ENCODE measurements at places on chromosomes 4 and X.

- no peak for DNase-seq
Observed at GRCh38 chr4:40305328-40306170, 29.6 kb upstream of the CHRNA9 start.

DNA sequence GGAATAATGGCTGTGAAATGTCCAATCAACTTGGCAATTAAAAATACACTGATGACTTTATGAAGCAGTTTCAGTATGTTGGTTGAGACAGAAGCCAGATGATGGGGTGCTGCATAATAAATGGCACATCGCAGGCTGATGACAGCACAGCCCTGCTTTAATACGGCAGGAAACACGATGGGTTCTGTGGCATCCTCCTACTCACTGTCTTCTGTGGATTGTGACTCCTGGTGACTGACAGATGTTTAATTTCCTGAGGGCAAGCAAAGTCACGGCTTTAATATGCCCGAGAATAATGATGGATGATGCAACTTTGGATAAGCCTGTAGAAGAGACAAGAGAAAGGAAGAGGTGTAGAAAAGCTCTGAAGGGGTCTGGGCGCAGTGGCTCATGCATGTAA lies 295.4 kb downstream of the TRIML1 start:
- DNase-seq = no peak

- no peak for DNase-seq
Observed at GRCh38 chr4:20724915-20725314, 24.7 kb downstream of the PACRGL start.

DNA sequence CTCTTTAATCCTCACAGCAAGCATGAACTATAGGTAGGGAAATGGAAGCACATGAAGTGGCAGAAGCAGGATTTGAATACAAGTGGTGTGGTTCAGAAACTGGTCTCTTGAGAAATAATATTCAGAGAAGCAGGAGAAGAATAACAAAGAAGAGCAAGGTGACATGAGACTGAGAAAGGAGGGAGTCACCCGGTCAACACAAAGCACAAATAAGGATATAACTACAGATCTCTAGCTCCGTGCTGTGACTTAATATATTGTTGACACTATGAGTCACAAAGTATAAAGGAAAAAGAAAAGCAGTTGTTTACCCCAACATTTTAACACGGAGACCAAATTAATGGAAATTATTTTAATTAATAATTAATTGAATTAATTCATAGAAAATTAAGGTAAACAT lies 204.5 kb downstream of the CPE start:
- no peak for DNase-seq

GRCh38 chr4:25632135-25632534 lies 23.5 kb upstream of the SLC34A2 start:
- no peak for DNase-seq

DNA sequence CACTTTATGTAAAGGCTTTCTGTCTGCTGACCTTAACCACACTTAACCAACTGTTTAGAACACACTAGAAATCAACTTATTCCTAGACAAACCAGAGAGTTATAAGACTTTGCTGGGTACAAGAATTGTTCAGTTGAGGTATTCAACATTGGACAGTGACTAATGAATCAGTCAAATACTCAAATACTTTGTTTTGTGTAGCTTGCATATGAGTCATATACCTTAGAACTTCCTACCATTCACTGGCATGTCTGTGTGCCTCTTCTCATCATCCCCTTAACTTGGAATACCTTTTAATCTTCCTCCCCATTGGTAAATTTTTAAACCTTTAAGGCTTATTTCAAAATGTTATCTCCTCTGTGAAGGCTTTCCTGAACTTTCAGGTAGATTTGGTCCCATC lies 708.8 kb upstream of the GRIA3 start:
- no peak for DNase-seq

DNA sequence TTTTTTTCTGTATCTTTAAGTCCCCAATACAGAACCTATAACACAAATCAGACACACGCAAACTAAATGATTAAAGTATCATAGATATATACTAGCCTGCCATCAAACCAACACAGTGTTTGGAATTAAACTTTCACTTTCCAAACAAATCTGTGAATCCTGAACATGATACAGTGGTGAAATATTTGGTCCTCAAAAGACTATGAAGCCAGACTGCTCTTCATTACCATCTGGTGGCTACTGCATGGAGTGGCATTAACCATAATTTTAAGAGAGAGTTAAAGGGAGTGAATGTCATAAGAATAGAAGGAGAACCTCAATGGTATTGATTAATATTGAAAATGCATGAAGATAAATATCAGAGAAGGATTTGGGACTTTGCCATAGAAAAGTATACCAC lies 9.2 kb upstream of the GABRA4 start:
- peak; percentile 27 for DNase-seq

GRCh38 chr4:109916027-109916409 lies 3.3 kb downstream of the EGF start:
- DNase-seq = no peak

DNA sequence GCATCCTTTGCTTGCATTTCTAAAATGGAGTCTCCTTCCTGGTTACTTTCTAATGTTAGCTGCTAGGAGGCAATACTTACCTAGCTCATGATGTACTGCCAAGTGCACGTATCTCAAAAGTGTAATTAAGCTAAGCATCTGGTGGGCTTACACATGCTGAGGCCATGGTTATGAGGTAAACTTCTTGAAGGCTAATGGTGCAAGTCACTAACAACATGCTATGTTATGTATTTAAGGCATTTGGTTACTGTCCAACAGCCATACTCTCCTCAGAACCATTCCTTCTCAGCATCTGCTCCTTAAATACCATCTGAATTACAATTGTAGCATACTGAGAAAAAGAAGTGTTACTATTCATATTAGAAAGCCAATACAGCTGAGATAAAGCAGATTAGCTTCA lies 318.6 kb upstream of the BMP3 start:
- DNase-seq = no peak

GRCh38 chr4:150886597-150886996 lies 128.5 kb downstream of the LRBA start:
- DNase-seq = no peak

DNA sequence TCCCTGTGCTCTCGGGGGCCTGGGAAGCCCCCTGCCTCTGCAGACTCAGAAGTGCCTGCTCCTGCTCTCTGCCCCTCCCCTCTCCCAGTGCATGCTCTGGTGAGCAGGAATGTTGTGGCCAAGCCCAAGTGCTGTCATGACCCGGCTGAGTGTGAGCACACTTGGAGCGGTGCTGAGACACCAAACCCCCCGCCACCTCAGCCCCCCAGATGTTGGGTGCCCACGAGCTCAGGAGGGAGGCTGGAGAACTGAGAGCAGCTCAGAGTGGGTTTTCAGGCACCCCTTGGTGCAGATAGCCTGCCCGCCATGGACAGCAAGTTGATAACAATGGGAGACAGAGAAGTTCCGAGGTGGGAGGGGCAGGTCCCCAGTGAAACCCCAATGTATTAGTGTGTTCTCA lies 477.4 kb downstream of the ACTRT1 start:
- no peak for DNase-seq

DNA sequence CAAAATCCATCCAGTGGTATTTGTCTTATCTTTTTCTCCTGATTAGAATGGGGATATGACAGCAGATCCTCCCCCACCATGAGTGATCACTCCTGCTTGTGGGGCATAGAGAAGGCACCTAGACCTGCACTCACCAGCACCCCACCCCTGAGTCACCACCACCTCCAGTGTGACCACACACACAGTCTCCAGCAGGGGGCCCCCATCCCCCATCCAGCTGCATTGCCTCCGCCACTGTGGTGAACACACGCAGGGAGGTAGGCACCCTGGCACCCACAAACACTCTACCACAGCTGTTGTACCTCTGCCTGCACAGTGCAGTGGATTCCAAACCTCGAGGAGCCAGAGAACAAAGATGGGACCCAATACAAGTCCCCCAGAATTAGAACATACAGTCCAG lies 9.0 kb upstream of the MAGEA8 start:
- DNase-seq = no peak

GRCh38 chrX:41671082-41671481 lies 17.7 kb upstream of the GPR34 start:
- no peak for DNase-seq

DNA sequence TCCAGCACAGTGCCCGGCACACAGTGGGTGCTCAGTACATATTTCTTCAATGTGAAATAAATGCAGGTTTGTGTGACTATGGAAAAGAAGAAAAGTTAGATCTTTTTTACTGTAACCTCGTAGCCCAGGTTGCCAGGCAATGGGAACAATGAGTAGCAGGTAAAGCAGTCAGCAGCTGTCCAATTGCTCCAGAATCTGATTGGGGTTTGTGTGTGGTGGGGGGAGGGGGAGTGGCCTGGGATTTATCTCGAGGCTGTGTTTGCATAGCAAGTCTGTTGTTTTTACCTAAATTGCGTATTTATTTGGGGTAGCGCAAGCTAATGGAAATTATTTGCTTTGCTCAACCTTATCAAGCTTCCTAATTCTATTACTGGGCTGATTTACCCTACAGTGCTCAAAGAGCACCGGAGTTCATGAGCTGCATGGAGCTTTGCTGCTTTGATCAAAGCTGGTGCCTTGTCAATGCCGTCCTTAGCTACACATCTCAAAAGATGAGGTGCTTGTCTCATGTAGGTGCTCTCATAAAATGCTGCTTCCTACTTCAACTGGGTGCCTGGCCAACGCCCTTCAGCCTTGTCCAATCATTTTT lies 145.0 kb upstream of the DGKK start:
- no peak for DNase-seq

DNA sequence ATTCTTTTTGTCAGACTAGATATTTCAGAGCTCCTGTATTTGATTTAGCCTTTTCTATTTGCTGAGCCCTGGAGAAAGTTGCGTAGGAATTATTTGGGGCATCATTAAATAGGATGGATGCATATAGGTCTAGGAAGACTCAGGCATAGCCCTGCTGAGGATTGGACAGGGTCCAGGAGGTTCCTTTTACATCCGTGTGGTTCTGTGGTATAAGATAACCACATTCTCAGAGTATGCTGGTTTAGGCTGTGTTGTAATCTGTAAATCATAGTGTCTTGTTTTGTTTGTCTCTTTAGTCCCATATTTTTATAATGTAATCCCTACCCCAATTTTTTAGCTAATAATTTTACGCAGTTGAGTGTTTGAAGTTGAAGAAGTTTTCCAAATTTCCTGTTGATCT lies 513.7 kb downstream of the RPA4 start:
- DNase-seq = no peak

- no peak for DNase-seq
Observed at GRCh38 chrX:18354369-18355223, at the start of gene SCML2. TSS of gene SCML2 (minus strand) at chrX:18354688. CDS start at chrX:18334071, 20,617 bp downstream.

- DNase-seq = no peak
Observed at GRCh38 chrX:86148024-86148511, at the start of gene DACH2. TSS of gene DACH2 (plus strand) at chrX:86148451.

GRCh38 chr4:108018040-108018883 lies 28.6 kb downstream of the HADH start:
- DNase-seq = peak; percentile 41

DNA sequence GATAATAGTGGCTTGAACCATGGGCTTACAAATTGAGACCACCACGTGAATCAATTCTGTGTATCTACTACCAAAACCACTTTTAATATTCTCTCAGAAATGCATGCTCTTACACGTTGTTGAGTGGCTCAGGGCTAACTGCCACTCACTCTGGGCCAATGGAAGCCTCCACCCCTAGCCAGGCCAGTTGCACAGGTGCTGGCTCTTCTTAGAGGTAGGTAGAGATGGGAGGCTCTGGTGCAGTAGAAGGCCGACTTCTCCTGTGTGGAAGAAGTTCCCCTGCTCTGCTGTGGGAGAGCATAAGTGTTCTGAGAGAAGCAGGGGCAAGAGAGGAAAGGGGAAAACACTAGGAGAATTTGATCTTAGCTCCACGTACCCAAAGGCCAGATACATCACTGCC lies 25.0 kb upstream of the BBS12 start:
- no peak for DNase-seq

GRCh38 chr4:87849612-87850011 lies 16.8 kb downstream of the MEPE start:
- DNase-seq = no peak

GRCh38 chr4:47551682-47552081 lies 66.6 kb downstream of the ATP10D start:
- DNase-seq = no peak

- no peak for DNase-seq
Observed at GRCh38 chr4:183132865-183133264, 33.8 kb downstream of the WWC2 start.

- DNase-seq = no peak
Observed at GRCh38 chr4:128591482-128591881, 218.0 kb upstream of the JADE1 start.

GRCh38 chr4:100949350-100949935 lies 397.9 kb downstream of the PPP3CA start:
- DNase-seq = no peak

- no peak for DNase-seq
Observed at GRCh38 chrX:80648023-80648422, 161.7 kb downstream of the BRWD3 start.

DNA sequence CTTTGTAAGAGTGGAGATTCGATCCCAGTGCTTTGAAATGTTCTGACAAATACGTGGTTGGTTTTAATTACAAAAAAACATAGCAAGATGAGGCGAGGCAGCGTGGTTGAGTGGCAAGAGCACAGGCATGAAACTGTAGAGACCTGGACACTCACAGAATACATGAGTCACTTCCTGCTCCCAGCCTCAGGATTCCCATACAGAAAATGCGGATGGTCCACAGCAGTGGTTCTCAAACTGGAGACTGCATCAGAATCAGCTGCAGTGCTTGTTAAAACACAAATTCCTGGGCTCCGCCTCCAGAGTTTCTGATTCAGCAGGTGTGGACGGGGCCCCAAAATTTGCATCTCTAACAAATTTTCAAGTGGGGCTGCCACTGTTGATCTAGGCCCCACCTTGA lies 10.1 kb downstream of the OTOP1 start:
- peak; percentile 11 for DNase-seq

DNA sequence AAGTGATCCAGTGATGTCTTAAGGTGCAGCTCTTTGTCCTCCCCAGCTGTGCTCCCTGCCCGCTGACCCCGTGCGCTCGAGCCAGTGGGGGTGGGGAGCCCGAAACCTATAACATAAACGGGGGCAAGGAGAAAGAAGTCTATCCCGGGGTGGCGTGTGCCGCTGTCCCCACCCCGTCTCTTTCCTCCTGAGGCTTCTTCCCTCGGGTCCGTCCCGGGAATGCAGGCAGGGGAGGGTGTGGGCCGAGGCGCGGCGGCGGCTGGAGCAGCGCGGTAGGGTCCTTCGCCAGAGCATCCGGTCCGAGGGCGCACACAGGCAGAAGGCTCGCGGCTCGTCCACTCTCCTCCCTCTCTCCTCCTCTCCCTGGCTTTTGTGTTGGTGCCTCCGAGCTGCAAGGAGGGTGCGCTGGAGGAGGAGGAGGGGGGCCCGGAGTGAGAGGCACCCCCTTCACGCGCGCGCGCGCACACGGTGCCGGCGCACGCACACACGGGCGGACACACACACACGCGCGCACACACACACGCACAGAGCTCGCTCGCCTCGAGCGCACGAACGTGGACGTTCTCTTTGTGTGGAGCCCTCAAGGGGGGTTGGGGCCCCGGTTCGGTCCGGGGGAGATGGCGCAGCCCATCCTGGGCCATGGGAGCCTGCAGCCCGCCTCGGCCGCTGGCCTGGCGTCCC lies at the start of gene RAB33A:
TSS of gene RAB33A (plus strand) at position 517 of the 681 bp plus-strand sequence. CDS start at position 618, 101 bp downstream.
- DNase-seq = no peak

DNA sequence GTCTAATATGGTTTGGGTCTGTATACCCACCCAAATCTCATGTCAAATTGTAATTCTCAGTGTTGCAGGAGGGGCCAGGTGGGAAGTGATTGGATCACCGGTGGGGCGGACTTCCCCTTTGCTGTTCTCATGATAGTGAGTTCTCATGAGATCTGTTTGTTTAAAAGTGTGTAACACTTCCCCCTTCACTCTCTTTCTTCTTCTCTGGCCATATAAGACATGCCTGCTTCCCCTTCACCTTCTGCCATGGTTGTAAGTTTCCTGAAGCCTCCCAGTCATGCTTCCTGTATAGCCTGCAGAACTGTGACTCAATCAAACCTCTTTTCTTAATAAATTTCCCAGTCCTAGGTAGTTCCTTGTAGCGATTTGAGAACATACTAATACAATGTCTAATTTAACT lies 19.7 kb upstream of the SCRG1 start:
- DNase-seq = no peak

Data from HTR-8/SVneo (cell line).